GM12892 (cell line): ENCODE measurements at places on chromosomes 4 and X.

DNA sequence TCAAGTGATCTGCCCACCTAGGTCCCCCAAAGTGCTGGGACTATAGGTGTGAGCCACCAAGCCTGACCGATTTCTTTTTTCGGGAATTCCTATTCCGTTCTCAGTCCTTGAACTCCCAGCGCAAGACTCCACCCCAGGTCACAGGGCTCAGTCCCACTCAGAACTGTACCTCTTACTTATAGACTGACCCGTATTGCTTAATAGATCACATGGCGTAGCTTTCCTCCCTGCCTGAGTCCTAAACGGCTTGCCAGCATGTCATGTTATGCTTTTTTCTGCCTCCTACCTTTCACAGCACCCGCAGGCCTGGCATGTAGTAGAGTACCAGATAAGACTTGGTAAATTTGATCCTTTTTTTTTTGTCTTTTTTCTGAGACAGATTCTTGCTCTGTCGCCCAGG is 22.4 kb downstream of the SAT1 start:
- DNase-seq: no peak

DNA sequence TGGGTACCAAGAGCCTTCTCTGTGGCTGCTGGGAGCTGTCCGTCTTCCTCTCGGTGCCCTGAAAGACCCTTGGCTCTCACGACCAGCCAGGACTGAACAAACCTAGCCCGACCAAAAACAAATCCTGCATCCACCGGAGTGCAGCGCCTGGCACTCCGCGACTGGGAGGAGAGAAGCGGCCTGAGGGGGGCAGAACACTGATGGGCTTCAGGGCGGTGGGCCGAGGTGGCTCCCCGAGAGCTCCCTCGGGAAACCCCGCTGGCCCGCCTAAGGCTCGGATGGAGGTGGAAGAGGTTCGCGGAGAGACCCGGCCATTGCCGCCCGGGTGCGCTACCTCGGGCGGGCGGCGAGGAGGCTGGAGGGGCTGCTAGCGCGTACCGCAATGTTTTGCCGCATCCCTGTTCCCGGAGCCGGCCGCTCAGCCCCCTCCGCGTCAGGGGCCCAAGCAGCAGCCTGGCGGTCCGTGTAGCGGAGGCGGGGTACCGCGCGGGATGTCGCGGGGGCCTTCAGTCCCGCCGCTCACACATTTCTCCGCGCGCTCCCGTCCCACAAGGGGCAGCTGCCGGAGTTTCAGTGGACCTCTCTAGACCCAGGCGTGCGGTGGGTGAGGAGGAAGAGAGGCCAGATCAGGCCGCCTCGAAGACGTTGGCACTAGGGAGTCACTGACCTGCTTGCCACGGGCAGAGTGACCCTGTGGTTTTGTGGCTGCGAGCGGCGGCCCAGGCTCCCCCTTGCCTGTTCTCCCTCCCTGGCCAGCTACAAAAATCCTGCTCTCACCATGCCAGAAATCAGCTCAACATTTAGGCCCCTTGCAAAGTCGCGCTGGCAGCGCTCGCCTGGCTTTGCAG is 2.2 kb downstream of the SLITRK4 start:
- DNase-seq: no peak

DNA sequence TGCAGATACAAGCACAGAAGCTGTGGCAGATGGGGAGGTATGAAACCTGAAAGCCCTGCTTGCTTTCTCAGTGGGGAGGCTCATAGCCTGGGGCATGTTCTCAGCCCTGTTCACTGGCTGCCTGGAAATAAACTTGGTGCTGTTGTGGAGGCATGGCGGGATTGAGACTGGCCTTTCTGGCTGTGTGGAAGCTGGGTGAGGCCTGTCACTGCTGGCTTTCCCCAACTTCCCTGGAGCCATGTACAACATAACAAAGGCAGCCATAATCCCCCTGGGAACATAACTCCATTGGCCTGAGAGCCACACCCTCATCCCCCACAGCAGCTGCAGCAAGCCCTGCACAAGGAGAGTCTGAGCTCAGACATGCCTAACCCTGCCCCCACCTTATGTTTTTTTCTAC is 237.7 kb upstream of the TLL1 start:
- no peak for DNase-seq

DNA sequence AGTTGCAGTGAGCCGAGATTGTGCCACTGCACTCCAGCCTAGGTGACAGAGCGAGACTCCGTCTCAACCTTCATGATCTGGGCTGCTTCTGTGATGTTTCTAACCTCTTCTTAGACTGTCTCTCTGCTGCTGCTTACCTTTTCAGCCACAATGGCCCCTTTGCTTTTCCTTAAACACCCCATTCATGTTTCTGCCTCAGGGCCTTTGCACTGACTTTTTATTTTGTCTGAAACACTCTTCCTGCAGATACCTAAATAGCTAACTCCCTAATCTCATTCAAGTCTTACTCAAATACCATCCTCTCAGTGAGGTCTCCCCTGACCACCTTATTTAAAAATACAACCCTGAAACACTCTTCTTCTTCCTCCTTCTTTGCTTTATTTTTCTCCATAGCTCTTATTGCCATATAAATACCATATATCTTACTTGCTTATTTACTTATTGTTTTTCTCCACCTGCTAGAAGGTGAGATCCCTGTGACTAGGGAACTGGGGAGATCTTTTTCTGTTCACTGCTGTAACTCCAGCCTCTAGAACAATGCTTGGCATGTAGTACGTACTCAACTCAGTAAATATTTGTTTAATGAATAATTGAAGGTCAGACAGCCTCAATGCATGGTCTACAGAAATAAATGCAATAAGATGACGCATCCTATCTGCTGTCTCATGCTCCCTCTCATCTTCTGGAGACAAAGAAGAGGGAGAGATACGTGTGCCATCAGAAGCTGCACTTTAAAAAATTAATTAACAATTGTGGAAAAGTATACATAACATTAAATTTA is 43.8 kb upstream of the SETD7 start:
- DNase-seq: no peak

- DNase-seq: no peak
These were observed 205.9 kb downstream of the PTTG2 start for GRCh38 chr4:38166082-38166481.

GRCh38 chrX:38985375-38985774 is 184.1 kb downstream of the MID1IP1 start:
- DNase-seq: peak; percentile 8

- no peak for DNase-seq
These were observed 97.5 kb upstream of the ZNF518B start for GRCh38 chr4:10554694-10555093.

- DNase-seq: no peak
These were observed 1.4 kb downstream of the CD99 start for GRCh38 chrX:2692221-2693112.

DNA sequence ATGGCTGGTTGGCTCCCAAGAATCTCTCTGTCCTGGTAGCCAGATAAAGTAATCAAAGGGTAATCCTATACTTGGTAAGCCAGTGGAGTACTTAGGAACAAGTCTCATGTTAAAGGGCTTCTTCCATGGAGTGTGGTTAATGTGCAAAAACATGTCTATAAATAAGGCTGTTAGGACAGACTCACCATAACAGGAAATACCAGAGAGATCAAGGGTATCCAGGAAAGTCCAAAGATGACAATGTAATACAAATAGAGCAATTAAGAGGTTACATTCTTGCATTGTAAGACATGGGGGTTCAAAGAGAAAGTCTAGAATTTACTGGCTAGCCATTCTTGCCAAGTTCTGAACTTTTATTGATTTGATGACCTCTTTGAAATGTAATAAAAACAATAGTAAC is 61.9 kb upstream of the ZCCHC13 start:
- no peak for DNase-seq

GRCh38 chrX:74450803-74451449 is 29.6 kb downstream of the SLC16A2 start:
- no peak for DNase-seq

DNA sequence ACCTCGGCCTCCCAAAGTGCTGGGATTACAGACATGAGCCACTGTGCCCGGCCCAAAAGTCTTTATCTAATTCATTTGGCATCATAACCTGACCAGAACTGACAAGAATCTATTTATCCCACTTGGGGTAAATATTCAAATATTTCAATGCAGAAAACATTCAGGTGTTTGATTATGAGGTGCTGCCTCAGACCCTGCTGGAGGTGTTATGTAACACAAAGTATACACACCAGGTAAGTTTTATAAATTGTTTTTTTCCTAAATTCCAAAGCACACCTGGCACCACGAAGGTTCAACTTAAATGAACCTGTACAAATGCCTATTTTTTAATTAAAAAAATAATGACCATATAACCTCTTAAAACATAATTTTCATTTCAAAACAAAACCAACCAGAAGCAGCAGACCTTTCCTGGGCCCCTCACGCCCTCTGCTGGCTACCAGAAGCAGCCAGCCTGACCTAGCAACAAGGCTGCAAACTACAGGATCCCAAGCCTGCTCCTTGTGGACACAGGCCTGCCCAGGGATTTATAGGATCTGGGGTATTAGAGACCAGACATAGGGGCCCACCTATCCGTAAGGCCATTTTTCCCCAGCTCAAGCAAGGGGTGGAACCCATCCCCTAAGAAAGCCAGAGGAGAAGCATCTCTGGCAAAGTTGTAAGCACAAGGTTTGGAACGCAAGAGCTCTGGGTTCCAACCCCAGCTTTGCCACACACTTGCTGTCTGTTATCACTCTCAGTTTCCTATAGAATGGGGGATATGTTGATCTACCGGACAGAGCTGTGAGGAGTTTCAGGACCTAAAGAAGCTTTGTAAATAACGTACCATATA is 11.7 kb downstream of the OTUD5 start:
- no peak for DNase-seq

DNA sequence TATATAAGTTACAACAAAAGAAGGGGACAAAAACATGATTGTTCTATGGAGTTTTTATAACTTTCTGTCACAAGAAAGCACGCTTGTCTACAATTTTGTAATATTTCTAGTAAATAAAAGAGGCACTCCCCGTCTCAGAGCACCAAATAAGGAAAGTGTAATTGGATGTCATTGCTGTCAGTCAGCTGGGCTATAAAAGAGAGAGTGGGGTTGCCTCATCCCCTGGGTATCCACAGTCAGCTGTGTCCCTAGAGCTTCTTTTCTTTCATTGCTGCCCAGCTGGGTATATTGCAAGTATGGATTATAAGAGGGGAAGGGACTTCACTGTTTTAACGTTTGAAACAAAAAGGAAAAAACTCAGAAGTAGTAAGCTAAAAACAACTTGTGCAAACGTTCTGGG is 61.3 kb downstream of the NPNT start:
- DNase-seq: no peak

- DNase-seq: peak; percentile 11
These were observed 660 bp downstream of the WWC2 start for GRCh38 chr4:183099537-183100297.
